GM12864 (cell line): ENCODE measurements at places on chromosomes 6 and 20.

GRCh38 chr20:23366384-23366783 lies 4.4 kb downstream of the GZF1 start:
- DNase-seq, result no peak

GRCh38 chr20:13515291-13515690 lies 123.4 kb downstream of the TASP1 start:
- no peak for DNase-seq

DNA sequence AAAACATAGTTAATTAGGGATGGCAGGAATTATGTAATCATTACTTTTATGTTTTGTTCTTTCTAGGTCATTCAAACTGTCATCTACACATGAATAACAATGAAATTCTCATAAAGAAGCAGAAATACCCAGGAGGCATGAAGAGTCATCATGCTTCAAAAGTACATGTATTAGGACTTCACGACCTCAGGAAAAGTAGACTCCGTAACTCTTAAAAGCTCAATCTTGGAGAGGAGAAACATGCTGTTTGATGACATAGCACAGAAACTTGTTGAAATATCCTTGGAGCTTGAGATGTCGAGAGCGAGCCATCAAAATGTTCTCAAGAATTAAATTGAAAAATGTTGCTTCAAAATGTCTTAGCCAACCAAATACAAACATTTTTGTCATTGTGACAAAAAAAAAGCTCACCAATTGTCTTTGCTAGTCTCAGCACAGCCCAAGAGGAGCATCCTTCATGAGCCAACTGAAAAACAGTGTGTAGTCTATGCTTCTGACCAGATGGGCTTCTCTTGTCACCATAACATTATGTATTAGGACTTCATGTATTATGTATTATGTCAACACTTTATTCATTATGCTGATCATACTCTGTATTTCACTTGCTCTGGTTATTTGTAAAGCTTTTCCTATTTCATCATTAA lies 28.2 kb upstream of the ANKEF1 start:
- no peak for DNase-seq

GRCh38 chr20:19056909-19057308 lies 155.5 kb upstream of the SLC24A3 start:
- DNase-seq, result no peak

- DNase-seq, result no peak
Observed at GRCh38 chr6:36245572-36246061, 24.2 kb upstream of the PNPLA1 start.

DNA sequence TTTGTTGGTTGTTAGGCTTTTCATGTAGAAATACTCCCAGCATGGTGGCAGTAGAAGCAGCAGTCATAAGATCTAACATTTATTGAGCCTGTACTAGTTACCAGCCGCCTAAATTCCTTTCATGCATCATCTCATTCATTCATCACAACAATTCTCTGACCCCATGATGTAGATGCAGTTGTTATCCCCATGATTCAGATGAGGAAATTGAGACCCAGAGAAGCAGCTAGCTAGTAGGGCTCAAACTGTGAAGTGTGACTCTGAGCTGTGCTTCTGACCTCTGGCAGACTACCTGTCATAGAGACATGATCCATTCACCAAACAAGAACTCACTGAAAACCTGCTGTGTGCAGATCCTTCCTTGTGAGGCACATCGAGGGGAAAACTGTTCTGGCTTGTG lies 16.9 kb downstream of the RREB1 start:
- DNase-seq, result no peak

- DNase-seq, result no peak
Observed at GRCh38 chr6:170039156-170040114, 251.4 kb downstream of the DLL1 start.

DNA sequence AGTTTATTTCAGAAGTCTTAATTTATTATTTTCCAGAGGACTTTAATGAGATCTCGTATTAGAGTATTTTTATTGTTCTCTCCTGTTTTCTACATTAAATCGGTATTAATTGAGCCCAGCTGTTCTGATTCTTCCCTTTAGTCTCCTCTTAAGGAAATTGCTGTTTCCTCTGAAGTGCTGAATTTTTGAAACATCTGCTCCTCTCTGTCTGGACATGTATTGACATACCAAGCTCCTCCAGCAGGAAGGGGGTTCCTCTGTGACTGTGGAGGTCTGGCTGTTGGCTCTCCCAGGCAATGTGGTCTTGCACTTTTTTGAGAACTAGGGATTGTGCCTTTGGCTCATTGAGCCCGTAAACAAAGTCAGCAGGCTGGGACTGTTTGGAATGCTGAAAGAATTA lies 74.9 kb downstream of the MAP3K4 start:
- DNase-seq, result no peak

- no peak for DNase-seq
Observed at GRCh38 chr6:139129284-139129683, 5.6 kb upstream of the HECA start.

GRCh38 chr6:149939909-149940671 lies 1.7 kb upstream of the ULBP2 start:
- DNase-seq, result no peak

DNA sequence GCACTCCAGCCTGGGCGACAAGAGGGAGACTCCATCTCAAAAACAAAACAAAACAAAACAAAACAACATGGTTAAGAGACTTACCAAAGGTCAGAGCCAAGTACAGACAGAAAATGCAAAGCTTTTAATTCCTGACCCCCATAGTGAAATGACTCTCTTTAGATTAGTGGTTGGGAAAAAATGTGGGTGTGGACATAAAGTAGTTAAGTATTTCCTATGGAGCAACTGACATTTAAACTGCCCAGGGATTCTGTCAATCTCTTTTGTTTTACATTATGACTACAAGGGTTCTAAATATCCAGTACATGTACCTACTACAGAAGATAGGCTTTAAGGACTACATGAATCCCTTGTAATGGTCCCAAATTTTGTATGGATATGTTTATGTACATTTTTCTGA lies 75.1 kb downstream of the IRAK1BP1 start:
- DNase-seq, result no peak

DNA sequence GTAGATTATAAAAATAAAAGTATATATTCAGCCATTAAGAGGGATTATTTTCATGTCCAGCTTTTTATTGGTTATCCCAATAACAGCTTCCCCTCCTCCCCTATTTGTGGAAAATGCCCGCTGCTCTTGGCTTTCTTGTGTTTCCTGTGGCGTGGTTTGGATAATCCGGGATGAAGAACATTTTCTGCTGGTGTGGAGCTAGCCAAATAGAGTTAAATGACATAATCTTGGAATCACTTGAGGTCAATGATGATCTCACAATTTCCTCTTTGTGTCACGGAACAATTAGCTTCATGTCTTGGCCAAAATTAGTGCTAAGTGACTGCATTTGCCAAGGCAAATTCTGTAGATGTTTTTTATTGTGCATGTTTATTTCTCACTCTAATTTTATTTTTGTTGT lies 394.0 kb downstream of the LAMA2 start:
- no peak for DNase-seq

- DNase-seq, result no peak
Observed at GRCh38 chr6:159879856-159880255, 10.9 kb upstream of the MAS1 start.

DNA sequence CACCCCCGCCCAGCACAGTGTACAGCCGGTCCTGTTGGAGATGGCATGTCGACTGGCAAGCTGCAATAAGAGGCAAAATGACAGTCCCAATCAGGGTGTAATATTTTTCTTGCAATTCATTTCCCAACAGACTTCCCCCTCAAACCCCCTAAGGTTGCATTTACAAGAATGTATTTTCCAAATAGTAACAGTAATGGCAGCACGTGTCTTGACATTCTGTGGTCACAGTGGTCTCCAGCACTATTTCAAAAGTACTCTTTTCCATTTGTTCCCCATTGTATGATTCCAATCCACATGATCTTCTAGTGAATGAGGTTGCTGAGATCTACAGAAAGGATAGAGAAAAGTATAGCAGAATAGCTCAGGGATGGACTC lies 97.8 kb upstream of the CARMIL1 start:
- DNase-seq, result no peak

- no peak for DNase-seq
Observed at GRCh38 chr20:25399037-25399430, 8.4 kb upstream of the ABHD12 start.

DNA sequence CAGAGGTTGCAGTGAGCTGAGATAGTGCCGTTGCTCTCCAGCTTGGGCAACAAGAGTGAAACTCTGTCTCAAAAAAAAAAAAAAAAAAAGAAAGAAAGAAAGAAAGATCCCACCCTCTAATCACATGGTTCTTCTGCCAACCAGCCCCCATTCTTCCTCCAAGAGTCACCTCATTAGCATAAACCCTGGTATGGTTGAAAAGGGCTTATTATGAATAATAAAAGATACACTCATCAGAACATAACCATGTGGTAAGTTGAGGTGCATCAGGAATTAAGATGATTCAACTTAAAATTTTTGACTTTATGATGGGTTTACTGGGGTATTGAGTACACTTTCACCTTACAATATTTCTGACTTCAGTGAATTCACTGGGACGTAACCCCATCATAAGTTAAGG lies 793 bp upstream of the TRIM40 start:
- no peak for DNase-seq
